ENCODE measurements at places on chromosomes 3 and 15.

DNA sequence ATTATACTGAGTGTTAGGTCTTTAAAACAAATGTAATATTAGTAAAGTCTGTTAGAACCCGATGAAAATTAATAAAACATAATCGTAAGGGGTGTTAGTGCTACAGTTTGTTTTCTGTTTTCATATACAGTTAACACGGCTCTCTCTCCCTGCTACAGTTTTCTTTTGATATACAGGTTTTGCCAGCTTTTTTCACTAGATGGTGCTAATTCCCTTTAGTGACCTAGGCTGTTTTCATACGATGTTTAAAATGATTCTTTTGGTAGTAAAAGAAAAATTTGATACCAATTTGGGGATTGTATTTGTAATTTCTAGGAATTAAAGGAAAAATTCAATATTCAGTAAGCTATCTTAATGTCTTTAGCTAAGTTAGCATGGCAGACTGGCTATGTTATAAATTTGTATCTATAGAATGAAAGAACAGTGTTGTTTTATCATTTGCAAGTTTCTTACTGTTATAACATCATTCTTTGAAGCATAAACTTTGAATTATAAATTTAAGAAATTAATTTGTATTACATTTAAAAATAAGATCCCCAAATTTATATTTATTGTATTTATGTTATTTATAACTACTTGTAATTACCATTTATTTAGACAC is 11.5 kb downstream of the APH1B start:
- no peak overlapping the region for H3K27ac ChIP-seq
- H3K27me3 ChIP-seq = no peaks in the 10 kb centered on the region
- H3K36me3 ChIP-seq = peaks cover 3% of the 10 kb centered on the region
- no peak for DNase-seq
- no peak overlapping the region for H3K4me3 ChIP-seq

DNA sequence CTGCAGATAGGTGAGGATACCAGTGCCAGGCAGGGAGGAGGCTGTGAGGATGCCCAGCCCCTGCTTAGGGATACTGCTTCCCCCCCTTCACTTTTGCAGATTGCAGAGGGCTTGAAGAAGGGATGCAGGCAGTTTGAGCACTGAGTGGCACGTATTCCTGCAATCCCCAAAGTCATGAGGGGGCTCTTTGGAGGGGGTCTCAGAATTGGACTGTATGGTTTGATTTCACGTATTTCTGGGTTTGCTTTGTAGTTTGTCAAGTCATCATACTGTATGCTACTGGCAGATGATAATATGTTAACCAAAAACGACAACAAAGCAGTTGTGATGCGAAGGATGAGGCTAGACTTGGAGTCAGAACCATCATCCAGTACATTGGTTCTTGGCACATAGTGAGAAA is 28.1 kb downstream of the CHST14 start:
- H3K27ac ChIP-seq = no peak overlapping the region
- peaks cover 12% of the 10 kb centered on the region for H3K27me3 ChIP-seq
- DNase-seq = no peak
- H3K4me1 ChIP-seq = peaks cover 29% of the 10 kb centered on the region

- no peak overlapping the region for H3K27ac ChIP-seq
- H3K27me3 ChIP-seq = no peaks in the 10 kb centered on the region
- no peak for DNase-seq
- no peak overlapping the region for H3K4me3 ChIP-seq
Measured at GRCh38 chr3:126945171-126945721, 37.7 kb upstream of the PLXNA1 start.

DNA sequence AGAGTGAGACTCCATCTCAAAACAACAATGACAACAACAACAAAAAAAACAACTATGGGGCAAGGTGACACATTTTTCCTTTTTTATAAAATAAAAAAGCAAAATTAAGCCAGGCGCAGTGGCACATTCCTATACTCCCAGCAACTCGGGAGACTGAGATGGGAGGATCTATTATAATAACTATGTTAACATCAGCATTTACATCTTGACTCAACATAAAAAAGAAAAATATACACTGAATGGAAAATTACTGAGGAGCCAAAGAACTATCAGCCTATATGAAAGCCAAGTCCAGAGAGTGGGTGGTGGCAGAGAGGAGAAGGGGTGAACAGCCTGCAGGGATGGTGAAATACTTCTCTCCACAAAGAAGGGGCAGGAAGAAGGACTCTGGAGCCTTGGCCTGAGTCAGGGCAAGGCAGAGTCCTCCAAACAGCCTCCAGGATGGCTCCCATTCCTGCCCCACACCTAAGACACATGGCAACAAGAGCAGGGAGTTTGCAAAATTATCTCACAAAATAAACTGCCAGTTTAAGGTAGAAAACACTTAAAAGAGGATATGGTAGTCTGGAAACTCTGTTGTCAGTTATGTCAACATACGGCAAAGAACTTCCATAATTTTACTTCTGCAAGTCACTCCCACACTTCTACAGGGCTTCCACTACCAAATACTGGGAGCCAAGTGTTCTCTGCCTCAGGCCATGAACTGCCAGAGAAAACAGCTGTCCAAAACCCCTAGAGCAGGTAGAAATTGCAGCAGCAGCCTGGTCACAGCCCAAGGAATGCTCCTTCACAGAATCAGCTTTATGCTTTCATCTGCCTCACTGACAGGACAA is 25.9 kb downstream of the HSPBAP1 start:
- H3K36me3 ChIP-seq = peaks cover 12% of the 10 kb centered on the region
- DNase-seq = no peak
- no peaks in the 10 kb centered on the region for H3K27me3 ChIP-seq
- no peak overlapping the region for H3K27ac ChIP-seq

DNA sequence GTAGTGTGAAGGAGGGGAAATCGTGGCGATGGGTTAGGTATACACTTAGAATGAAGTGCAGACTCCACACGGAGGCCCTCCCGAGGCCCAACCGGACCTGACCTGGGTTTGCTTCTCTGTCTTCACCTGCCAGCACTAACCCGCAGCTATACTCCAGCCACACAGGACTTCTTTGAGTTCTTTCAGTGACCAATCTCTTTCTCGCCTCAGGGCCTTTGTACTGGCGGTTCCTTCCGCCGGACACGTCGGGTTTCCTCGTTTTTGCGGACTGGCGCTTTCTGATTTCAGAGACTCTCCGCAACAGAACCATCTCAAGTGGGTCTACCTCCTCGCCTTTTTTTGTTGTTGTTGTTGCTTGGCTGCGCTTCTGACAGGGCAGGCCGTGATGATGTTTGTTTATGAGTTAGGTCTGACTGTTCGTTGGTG is at the start of gene NEIL1:
Gene NEIL1, plus strand, starts transcription at position 244 of the 426 bp plus-strand sequence. CDS start 1,867 bp downstream, outside the sequence.
- peak within 1 kb of the TSS; percentile 70 for H3K4me3 ChIP-seq
- peaks cover 5% of the 10 kb centered on the region for H3K27me3 ChIP-seq
- H3K36me3 ChIP-seq = peaks cover 12% of the 10 kb centered on the region
- DNase-seq = no peak
